ENCODE measurements at places on chromosomes 7 and 10.
A peak's percentile ranks its signal among the peaks of the same experiment; 100 is the strongest.

DNA sequence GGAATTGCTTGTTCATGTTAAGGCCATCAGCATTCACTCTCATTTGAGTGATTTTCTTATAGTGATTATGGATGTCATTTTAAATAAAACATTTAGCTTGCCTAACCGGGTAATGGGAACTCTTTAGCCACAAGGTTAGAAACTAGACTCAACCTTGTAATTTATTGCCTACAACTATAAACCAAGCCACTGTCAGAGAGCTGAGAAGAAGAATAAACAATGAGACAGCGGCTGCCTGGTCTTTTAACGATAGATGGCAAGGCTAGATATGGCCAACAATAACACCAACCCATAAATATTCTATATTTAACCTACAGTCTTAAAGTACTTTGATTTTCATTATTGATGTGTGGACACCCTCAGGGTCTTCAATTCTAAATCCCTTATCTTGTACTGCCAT, 27.8 kb upstream of the INHBA start:
- no peak for DNase-seq

- peak; percentile 64 for DNase-seq
These were observed 282.0 kb downstream of the ADK start for GRCh38 chr10:74432841-74433594.

DNA sequence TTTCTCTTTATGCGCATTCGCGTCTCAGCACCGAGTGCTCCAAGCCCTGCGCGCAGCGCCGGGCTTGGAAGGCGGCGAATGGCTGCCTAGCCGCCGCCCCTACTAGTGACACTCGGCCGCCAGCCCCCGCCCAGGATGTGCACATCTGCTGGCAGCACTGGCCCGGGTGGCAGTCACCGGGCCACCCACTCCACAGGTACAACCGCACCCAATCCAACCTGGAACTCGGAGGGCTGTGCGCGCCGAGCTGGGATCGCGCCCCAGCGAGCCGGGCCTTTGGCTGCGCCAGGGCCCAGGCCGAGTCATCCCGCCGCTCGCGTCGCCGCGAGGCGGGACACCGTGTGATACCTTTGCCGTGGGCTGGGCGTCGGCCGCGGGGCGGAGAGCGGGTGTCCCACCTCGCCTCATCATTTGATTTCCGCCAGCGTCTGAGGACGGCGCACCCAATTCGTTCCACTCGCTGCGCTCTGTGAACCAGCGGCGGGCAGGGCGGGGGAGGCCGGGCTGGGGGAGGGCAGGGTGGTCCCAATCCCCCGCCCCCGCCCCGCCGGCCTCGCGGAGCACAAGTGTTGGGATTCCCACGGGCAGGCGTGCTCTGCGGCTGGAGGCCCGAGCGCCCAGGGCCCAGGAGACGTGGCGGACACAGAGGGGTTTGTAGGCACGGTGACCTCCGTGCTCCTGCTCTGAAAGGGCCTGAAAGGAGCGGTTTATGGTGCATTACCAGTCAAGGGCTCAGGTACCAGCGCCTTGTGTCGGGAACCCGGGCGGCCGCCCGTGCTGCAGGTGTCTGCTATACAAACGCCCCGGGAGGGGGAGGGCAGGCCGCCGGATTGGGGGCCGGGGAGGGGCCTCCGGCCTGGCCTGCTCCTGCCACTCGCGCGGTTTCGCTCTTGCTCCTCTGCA, 17.8 kb upstream of the PTF1A start:
- no peak for DNase-seq

DNA sequence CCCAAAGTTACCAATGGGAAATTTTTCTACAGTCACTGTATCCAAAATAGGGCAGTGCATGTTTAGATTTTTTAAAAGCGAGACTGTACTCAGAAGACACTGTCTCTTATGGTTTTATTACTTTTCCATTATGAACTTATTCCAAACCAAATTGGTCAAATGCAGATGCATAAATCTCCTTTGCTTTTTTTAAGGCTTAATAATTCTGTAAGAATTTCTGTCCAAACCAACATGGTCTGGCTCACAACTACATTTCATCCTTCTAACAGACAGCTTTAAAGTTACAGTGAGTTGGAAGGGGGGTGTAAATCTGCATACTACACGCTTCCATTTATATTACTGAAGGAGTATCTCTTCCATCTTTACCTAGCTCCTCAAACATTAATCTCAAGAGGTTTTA, 199.2 kb downstream of the SLC25A13 start:
- DNase-seq, result no peak

DNA sequence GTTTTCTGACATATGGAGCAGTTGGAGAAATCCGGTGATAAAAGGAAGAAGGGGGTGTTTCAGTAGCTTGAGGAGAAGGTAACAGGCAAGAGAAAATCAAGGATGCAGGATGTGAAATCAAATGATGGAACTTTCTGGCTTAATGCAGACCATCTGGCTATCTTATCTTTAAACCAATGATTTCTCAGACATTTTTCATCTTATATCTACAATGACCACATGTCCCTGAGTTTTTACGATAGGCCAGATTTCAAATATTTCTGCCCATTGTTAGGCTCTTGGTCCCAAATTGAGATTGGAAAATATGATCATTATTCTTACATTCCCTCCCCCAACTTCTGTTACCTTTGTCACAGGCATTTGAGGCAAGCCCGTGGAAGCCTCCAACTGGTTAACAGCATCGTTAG, 486.8 kb downstream of the SUGCT start:
- no peak for DNase-seq

DNA sequence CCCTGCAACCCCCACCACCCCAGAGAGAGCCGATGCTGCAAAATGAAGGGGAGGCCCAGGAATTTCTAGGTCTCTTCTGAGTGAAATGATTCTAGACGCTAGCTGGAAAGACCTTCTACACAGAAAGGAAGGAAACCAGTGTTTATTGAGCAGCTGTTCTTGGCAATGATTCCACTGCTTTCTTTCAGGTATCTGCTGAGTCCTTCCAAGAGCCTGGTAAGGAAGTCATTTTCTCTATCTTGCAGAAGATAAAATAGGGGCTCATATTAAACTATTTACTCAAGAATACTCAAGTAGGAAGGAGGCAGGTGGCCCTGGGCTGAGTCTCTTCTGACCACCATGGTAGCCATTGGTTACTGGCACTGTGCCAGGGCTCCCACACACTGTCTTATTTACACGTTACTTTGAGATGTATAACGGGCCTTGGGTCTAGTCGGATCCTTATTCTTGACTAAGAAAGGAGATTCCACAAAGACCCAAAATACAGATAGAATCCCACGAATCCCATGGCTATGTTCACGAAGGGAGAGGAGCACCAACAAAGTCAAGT, 112.1 kb downstream of the GALNT11 start:
- no peak for DNase-seq

DNA sequence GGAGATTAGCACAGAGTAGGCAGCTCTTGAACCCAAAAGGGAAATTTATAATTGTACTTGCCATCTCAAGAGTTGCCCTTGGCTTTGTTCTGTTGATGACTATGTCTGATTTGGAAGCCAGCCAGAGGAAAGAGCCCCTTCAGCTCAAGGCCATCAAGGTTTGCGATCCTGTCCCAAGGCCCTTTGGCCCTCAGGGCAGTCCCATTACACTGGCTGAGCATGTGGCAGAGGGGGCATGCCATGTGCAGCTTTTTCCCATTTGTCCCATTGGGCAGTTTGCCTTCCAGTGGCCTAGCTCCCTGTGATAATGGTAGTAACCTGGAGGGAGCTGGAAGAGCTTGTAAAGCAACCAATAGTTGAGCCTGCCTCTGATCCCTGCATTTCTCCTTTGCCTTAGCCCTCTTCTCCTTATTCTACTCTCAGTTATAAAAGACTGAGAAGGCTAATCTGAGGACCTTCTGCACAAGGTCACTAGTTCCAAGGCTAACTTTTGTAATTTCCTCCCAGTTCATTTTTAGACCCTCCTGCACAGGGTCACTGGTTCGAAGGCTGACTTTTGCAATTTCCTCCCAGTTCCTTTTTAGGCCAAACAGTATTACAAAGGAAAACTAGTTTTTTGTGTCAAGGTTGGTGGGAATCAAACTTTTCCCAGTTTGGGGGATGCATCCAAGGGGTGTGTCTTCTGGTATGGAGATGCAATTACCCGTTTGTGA, 31.0 kb upstream of the ARHGAP12 start:
- no peak for DNase-seq

GRCh38 chr10:76286536-76286935, 855.1 kb downstream of the LRMDA start:
- DNase-seq, result no peak

DNA sequence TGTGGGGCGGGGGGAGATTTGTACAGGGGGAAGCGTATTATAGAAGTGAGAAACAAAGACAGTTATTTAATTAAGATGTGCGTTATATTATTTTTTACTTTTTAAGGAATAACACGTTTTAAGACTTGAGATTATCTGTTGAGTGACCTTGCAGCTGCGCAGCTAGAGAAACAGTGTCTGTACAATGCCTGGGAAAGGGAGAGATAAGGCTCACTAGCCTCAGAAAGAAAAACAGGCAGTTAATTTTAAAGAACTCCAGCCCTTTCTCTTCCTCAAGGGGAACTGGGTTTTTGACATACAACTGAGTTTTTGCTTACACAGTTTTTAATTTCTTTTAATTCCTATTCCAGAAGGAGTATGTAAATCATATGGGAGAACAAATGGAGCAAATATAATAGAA, 50.7 kb downstream of the LMBR1 start:
- no peak for DNase-seq

DNA sequence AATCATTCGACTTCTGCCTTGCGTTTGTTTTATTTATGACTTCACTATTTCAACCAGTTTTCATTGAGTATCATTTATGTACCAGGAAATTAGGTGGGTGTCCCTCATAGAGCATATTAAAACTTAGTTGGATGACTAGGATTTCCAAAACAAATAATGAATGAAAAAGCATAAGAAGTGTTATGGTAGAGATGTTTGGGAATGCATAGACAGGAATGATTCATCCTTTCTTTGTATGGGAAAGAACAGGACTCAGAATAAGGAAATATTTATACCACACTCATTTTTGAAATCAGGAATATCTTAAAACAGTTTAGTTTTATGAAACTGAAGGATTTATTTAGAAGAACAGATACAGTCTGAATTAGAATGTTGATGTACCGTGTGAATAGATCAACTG, 315.7 kb downstream of the EXOC4 start:
- DNase-seq, result no peak

DNA sequence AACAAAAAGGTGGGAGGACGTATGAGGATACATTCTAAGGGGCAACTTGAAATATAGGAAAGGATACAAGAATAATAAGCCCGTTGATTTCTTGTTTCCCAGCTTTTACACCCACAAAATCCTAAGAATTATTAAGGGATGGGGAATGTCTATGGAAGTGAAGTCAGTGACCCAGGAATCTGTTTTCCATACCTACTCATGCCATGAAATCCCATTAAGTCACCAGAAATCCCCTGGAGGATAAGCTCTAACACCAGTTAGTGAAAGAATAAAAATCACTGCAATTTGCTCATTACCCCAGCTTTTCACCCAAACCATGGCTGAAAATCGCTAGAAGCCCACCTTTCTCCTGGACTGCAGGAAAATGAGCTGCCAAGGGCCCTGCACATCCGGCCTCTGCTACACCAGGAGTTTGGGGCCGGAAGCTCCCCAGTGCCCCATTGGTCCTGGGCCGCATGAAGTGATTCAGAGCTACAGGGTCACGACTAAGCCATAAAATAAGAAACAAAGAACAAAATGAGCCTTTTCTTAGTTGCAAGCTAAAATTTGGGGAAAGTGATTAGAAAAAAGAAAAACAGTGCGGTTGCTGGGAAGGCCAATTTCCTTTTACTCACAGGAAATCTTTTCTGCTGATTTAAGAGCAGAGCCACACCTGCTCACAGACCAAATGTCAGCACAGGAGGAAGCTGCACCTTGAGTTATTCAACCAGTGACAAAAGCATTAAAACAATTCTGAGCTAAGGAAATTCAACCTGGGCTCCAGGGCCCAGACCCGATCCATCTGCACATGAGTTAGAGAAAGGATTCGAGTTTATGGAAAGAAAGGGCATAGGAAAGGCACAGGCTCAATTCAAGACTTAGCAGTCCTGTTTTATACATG, 40.3 kb downstream of the HIPK2 start:
- DNase-seq, result no peak

GRCh38 chr7:38671911-38672905, 41.0 kb upstream of the AMPH start:
- no peak for DNase-seq

- DNase-seq, result no peak
These were observed 70.0 kb downstream of the KLF6 start for GRCh38 chr10:3714967-3715366.

DNA sequence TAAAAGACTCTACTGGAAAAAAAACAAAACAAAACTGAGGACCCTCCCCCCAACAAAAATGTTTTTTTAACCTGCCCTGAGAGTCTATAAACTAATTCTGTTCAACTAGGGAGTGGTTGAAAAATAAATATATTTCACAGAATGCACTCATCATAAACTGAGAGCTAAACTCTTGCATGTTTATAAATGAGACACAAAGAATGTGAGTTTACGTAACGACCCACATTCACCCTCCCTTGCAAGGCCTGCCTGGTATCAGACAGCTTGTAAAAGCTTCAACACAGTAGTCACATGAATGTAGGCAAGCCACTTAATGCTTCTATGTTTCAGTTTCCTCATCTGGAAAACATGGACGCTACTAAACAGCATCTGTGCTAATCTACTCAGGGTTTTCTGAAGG, 50.3 kb downstream of the JAZF1 start:
- DNase-seq, result no peak

DNA sequence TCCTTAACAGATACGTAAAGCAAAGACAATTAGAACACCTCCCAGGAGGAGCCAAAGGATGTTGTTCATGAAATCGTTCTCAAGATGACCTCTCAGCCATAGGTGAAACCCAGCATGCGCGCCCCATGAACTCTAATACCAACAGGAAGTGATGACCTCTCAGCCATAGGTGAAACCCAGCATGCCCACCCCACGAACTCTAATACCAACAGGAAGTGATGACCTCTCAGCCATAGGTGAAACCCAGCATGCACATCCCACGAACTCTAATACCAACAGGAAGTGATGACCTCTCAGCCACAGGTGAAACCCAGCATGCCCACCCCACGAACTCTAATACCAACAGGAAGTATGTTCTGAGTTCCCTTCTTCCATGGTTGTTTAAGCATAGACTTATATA, 205.2 kb upstream of the ADARB2 start:
- no peak for DNase-seq

GRCh38 chr7:128135159-128135514, 103.9 kb upstream of the LRRC4 start:
- DNase-seq, result peak; percentile 33

GRCh38 chr7:45988405-45989057, 67.5 kb upstream of the IGFBP3 start:
- DNase-seq, result no peak

GRCh38 chr10:89479771-89480446, 55.5 kb downstream of the SLC16A12 start:
- DNase-seq, result no peak

GRCh38 chr7:126959649-126960048, 293.1 kb downstream of the GRM8 start:
- DNase-seq, result peak; percentile 28

- no peak for DNase-seq
These were observed 9.8 kb upstream of the SHTN1 start for GRCh38 chr10:117014835-117015234.

GRCh38 chr7:6142871-6143380, 111.8 kb downstream of the ANKRD61 start:
- no peak for DNase-seq

- no peak for DNase-seq
These were observed 168.9 kb upstream of the TEX47 start for GRCh38 chr7:88964418-88964817.

- no peak for DNase-seq
These were observed 35.5 kb downstream of the LYZL1 start for GRCh38 chr10:29324220-29324841.

- DNase-seq, result no peak
These were observed 30.1 kb upstream of the ZEB1 start for GRCh38 chr10:31288962-31289361.
